ENCODE measurements at places on chromosomes 3 and 15. TPM values are rescaled to one million over a fixed set of nuclear protein-coding genes. Genes with fewer than 3 reads are reported as not detected.

Gene CHST2
- total RNA-seq: 5.1 TPM

Gene KPNA1
- total RNA-seq: 37.5 TPM

Gene BOC
- total RNA-seq: 0.40 TPM

Gene CIDEC
- not detected for total RNA-seq

GRCh38 chr3:71872256-71872655, 87.3 kb upstream of the PROK2 start:
- no peak for DNase-seq
- H3K4me1 ChIP-seq: peaks cover 35% of the 10 kb centered on the region
- no peak overlapping the region for H3K4me3 ChIP-seq
- peak overlapping the region; percentile 11 for H3K27ac ChIP-seq

DNA sequence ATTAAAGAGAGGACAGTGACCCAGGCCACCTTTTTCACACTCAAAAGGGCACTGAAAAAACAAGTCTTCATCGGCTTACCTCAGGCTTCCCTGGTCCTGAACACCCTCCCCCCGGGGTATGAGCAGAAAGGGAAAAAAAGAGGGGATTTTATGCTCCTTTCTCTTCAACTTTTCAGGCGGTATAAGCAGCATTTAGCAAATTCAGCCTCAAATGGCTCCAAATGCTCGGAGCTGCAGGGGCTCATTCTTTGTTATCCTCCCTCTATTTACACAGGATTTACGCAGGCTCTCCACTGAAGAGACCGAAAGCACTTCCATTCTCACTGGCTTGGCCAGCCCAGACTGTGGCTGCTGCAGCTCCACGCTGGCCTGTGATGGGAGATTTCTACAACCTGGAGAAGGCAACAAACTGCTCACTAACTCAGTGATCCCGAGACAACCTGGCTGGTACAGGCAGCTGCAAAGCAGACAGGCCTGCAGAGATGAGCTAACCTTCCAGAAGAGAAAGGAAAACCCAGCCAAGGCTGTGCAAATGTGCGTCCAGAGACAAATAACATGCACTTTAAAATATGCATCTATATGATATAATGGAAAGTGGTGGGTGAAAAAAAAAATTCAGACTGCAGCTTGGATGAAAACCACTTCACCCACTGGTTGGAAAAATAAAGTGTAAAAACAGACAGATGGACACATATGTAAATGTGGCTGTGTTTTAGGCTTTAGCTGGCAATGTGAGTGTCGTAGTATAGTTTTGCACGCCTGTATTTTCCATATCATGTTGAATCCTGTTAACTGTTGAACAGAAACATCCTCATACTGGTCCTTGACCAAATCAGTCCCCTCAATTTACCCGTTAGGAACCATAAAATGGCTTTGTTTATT, 54.2 kb downstream of the MEIS2 start:
- H3K27ac ChIP-seq: no peak overlapping the region
- H3K4me1 ChIP-seq: no peaks in the 10 kb centered on the region
- no peaks in the 10 kb centered on the region for H3K36me3 ChIP-seq
- H3K27me3 ChIP-seq: peaks cover 5% of the 10 kb centered on the region
- no peak for DNase-seq

DNA sequence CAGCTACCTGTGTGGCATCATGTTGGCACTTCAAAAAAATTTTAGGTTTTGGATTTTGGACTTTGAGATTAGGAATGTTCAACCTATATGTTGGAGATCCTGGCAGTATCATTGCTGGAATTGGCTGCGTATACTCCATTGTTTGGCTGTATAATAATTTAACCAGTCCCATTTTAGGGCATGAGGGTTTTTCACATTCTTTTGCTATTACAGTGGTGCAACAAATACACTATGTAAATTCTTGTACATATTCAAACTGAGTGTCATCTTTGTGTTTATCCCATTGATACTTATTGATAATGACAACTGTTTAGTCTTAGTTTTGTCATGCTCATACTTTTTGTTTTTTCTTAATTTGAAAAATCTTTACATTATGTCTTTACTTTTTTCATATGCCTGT, 6.7 kb downstream of the THUMPD3 start:
- H3K4me3 ChIP-seq: no peak overlapping the region
- H3K27ac ChIP-seq: no peak overlapping the region
- no peaks in the 10 kb centered on the region for H3K27me3 ChIP-seq
- peaks cover 43% of the 10 kb centered on the region for H3K4me1 ChIP-seq
- no peak for DNase-seq
- H3K36me3 ChIP-seq: peaks cover 55% of the 10 kb centered on the region

DNA sequence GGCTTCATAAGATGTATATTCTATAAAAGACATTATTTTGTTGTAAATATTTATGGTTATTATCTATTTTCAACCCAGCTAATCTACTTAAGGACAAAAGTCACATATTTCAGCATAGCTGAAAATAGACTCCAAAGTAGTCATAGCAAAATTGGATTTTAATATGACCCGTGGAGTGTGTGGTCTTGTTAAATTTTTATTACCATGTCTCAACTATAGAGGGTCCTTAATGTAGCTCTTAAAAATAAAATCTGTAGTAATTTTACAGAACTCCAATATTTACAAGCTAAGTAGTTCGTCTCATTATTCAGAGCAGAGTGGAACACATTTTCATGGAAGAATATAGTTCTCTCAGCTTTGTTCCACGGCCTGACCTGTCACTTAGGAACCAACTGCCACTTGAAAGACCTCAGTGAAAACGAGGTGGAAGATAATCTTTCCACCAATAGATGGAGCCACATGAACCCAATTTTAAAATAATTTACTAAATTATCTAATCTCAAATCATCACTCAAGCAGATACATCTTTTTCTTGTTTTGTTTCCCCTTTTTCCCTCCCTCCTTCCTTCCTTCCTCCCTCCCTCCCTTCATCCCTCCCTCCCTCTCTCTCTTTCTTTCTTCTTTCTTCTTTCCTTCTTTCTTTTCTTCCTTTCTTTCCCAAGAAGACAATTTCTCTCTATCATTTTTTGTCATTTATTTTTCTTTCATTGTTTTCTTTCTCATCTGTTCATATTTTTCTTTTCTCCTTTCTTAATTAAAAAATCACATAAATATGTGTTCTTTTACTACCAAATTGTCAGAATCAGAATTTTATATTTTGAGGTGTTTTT, 97.2 kb downstream of the CLDN1 start:
- H3K4me3 ChIP-seq: no peak overlapping the region
- H3K36me3 ChIP-seq: no peaks in the 10 kb centered on the region
- peaks cover 3% of the 10 kb centered on the region for H3K4me1 ChIP-seq
- DNase-seq: no peak
- H3K27ac ChIP-seq: no peak overlapping the region

GRCh38 chr3:38826001-38826400, 10.0 kb upstream of the SCN10A start:
- H3K4me1 ChIP-seq: no peaks in the 10 kb centered on the region
- peaks cover 5% of the 10 kb centered on the region for H3K27me3 ChIP-seq
- DNase-seq: no peak
- no peaks in the 10 kb centered on the region for H3K36me3 ChIP-seq
- H3K27ac ChIP-seq: no peak overlapping the region
- H3K4me3 ChIP-seq: no peak overlapping the region

GRCh38 chr15:32919749-32920414, 202.1 kb downstream of the GREM1 start:
- H3K27me3 ChIP-seq: no peaks in the 10 kb centered on the region
- H3K27ac ChIP-seq: no peak overlapping the region
- H3K36me3 ChIP-seq: no peaks in the 10 kb centered on the region
- DNase-seq: no peak

DNA sequence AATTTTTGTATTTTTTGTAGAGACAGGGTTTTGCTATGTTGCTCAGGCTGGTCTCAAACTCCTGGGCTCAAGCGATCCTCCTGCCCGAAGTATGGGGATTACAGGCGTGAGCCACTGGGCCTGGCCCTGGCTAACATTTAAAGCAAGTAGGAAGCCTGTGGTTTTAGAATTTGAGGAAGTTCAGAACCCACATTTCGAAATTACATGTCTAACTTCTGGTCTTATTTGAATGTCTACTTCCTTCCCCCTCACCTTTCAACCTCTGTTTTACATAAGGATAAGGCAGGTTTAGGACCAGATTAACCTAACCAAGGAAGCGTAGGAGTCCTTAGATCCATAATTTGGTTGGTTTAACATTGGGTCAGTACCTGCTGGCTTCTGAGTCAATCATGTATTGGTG, 120.5 kb upstream of the PROK2 start:
- no peak for DNase-seq
- no peak overlapping the region for H3K27ac ChIP-seq
- peaks cover 6% of the 10 kb centered on the region for H3K4me1 ChIP-seq
- peaks cover 3% of the 10 kb centered on the region for H3K27me3 ChIP-seq
- no peaks in the 10 kb centered on the region for H3K36me3 ChIP-seq

DNA sequence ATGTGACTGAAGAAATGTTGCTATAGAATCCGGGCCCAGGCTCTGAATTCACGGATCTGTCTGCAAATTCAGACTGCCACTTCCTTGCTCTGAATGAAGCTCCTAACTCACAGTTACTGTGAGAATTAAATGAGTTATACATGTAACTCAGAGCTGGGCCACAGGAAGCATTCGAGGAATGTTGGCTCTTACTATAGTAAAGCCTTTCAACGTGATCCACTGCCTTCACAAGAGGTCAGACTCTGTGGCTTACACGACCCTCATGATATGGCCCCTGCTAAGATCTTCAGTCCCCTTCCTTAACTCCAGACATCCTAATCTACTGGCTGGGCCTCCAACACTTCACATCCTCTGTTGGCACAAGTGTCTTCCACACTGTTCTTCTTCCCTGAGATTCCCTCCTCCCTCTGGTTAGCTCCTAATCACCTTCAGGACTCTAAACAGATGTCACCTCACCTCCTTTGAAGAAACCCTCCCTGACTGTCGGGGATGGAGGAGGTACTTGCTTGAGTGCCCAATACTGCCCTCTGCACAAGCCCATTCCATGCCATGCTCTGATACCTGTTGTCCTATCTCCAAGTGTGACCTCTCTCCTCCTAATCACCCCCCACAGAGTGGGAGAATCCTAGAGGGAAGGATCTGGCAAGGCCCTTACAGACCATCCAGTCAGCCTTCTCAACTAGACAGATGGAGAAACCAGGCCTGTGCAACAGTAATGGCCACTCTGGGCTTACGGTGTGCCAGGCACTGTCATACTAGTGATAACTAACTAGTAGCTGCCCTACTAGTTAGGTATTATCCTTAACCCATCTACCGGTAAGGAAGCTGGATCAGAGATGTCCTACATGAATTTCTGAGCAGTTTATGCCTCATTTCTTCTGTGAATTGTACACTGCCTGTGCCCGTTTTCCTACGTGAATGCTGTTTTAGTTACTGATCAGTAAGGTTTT, 1.3 kb downstream of the ACTR8 start:
- no peaks in the 10 kb centered on the region for H3K27me3 ChIP-seq
- DNase-seq: no peak
- H3K27ac ChIP-seq: peak overlapping the region; percentile 99
- peak overlapping the region; percentile 100 for H3K4me3 ChIP-seq
- peaks cover 39% of the 10 kb centered on the region for H3K36me3 ChIP-seq

DNA sequence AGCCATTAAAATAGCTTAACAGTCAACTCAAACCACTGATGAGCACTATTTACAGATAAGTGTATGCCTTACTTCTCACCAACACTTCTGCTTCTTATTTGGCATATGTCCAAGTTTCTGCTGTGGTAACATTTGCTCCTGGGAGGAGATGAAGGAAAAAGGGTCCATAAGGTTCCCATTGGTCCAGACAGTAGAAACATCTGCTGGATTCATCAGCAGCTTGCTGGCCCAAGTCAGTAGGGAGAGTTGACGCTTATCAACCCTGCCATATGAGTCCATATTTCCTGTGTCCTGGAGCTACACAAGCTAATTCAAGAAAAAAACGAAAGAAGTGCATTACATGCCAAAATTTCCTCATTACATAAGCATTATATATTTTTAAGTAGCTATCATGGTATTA, 824.5 kb downstream of the CADM2 start:
- no peaks in the 10 kb centered on the region for H3K36me3 ChIP-seq
- H3K27me3 ChIP-seq: no peaks in the 10 kb centered on the region
- DNase-seq: no peak
- no peak overlapping the region for H3K4me3 ChIP-seq

DNA sequence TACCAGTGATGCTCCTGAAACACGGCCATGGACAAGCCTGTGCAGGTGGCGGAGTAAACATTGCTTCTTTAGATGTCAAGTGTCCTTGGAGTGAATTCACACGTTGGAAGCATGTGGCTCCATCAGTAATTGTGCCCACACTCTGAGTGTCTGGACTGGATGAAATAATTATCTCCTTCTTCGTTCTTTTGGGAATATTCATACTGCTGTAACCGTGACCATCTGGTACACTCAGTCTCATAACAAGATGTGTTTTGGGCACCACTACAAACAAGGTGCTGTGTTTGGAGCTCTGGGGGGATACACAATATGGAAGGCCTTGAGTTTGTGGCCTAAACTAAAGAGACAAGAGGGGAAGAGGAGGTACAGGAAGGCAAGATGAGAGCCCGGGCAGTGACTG, 165.6 kb downstream of the APBA2 start:
- no peak for DNase-seq
- no peaks in the 10 kb centered on the region for H3K27me3 ChIP-seq
- H3K36me3 ChIP-seq: peaks cover 9% of the 10 kb centered on the region
- H3K4me1 ChIP-seq: peaks cover 34% of the 10 kb centered on the region
